ENCODE measurements at places on chromosomes 6 and 20.

- H3K4me3 ChIP-seq = no peak overlapping the region
- no peaks in the 10 kb centered on the region for H3K27me3 ChIP-seq
- H3K4me1 ChIP-seq = no peaks in the 10 kb centered on the region
- DNase-seq = no peak
Observed at GRCh38 chr20:16272780-16273360, 300.4 kb downstream of the KIF16B start.

DNA sequence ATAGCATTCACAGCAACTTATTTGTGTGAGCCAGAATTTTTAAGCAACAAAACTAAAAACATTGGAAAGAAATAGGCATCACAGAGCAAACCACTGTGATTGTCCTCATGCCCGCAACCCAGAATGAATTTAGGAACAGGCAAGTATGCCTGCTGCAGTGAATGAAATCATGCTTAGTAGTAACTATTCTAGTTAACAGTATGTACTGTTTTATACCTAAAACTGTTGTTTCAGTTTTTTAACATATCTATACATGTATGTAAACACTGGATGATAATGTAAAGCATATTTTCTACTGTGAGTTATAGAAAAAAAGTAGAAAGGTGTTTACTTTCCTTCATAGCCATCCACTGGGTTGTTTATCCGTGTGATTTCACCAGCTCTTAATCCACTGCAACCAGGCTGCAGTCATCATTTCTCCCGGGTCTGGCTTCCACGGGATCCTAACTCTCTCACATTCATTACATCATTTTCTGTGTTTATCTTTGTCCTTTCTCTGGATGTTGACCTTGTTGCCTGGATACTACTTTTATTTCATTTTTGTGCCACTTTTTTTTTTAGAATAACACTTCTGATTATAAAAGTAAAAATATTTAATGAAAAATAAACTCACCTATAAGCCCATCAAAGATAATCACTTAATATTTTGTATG is 3.6 kb upstream of the ARFGEF3 start:
- no peaks in the 10 kb centered on the region for H3K27me3 ChIP-seq
- H3K36me3 ChIP-seq = no peaks in the 10 kb centered on the region
- DNase-seq = no peak
- H3K4me3 ChIP-seq = no peak overlapping the region
- H3K27ac ChIP-seq = no peak overlapping the region

- H3K27ac ChIP-seq = no peak overlapping the region
- no peak for DNase-seq
- H3K27me3 ChIP-seq = peaks cover 52% of the 10 kb centered on the region
- no peaks in the 10 kb centered on the region for H3K36me3 ChIP-seq
- H3K4me1 ChIP-seq = peaks cover 22% of the 10 kb centered on the region
- no peak overlapping the region for H3K4me3 ChIP-seq
Observed at GRCh38 chr6:43829470-43829869, 59.5 kb downstream of the VEGFA start.

GRCh38 chr6:21556511-21556910 is 37.0 kb upstream of the SOX4 start:
- no peaks in the 10 kb centered on the region for H3K36me3 ChIP-seq
- H3K27me3 ChIP-seq = no peaks in the 10 kb centered on the region
- H3K4me1 ChIP-seq = no peaks in the 10 kb centered on the region
- H3K4me3 ChIP-seq = no peak overlapping the region
- H3K27ac ChIP-seq = no peak overlapping the region

DNA sequence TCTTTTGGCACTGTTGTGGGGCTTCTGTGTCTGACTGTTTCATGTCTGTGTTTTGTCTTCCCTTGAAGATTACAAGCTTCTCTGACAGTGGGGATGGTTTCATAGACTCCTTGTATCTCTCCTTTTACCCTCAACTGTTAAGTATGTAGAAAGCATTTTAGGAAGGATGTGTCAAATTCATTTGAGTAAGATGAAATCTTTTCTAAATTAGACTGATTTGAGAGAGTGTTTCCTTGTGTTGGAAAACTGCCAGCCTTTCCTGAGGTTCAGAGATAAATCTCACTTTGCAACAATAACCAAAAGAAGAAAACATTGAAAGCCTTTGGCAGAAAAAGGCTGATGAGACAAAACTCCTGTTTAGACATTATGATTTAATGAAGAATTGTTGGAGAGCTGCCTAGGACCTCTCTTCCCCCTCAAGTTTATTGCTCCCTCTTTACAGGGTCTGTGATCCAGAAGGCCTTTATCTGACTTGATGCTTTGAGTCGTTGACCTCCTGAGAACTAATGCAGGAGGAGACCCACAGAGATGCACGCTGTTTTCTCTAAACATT is 68.3 kb downstream of the ANKS1A start:
- peaks cover 8% of the 10 kb centered on the region for H3K4me1 ChIP-seq
- no peak overlapping the region for H3K4me3 ChIP-seq
- H3K27ac ChIP-seq = no peak overlapping the region
- H3K27me3 ChIP-seq = no peaks in the 10 kb centered on the region
- DNase-seq = no peak

GRCh38 chr20:42754706-42755105 is 435.0 kb downstream of the PTPRT start:
- H3K27me3 ChIP-seq = no peaks in the 10 kb centered on the region
- DNase-seq = no peak
- no peaks in the 10 kb centered on the region for H3K4me1 ChIP-seq
- no peak overlapping the region for H3K4me3 ChIP-seq
- H3K27ac ChIP-seq = no peak overlapping the region
- no peaks in the 10 kb centered on the region for H3K36me3 ChIP-seq

DNA sequence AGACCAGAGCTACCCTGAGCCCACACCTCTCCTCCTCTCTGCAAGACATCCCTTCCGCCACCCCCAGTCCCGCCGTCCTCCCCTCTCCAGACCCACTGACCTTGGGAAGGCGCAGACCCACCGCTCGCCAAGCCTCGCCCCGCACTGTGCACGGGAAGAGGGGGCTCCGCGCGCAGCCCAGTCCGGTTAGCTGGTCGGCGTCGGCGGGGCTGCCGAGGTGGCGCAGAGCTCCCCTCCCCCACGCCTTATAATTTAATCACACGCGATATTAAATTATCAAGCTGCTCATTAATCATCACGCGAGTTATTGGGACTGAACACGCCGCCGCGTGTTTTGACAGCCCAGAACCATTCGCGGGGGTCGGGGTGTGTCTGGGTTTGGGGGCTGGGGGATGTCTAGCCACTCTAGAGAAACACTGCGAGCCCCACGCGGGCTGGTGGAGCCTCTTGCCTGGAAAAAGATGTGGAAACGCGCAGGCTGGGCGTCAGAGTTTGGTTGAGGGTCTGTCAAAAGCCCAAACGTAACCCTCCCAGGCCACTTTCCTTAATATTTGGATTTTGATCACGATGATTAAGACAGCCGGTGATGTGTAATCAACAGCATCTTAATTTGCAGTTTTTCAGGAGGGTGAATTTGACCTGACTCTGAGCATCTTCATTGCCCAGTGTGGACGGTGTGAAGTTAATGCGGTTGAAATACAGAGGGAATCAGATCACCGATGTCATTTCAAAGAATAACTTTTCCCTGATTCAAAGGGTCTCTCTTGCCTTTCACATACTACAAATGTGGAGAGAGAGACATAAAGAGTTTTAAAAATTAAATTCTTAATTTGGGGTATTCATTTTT is at the start of gene LINC00237:
Gene LINC00237, minus strand, starts transcription at position 188 of the 847 bp plus-strand sequence.
- no peak within 1 kb of the TSS for H3K27ac ChIP-seq
- H3K36me3 ChIP-seq = no peaks in the 10 kb centered on the region
- no peak for DNase-seq
- peaks cover 10% of the 10 kb centered on the region for H3K4me1 ChIP-seq
- H3K4me3 ChIP-seq = no peak within 1 kb of the TSS

DNA sequence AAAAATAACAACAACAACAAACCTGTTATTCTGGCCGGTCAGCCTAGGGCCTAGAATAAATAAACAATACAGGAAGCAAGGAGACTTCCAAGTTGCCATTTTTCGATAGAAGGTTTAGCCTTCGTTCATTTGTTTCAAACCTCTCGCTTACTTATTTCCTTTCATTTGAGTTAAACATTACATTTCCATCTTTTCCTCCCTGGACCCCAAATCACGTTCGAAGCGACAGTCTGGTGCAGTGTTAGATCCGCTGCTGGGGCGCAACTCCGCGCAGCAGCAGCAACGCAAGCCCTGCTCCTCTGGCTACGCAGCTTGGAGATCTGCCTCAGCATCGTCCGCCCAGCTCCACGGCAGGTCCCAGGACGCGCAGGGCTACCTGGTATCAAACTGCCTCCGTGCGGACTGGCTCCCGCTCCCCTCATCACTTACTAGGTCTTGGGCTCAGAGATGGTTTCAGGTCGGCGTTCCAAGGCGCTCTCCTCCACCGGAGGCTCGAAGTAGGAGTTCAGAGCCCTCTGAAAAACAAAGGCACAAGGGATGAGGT is 530 bp downstream of the TDP2 start:
- peaks cover 44% of the 10 kb centered on the region for H3K36me3 ChIP-seq
- H3K4me1 ChIP-seq = peaks cover 10% of the 10 kb centered on the region
- no peaks in the 10 kb centered on the region for H3K27me3 ChIP-seq
- peak; percentile 24 for DNase-seq

GRCh38 chr20:14712302-14712739 is 374.9 kb upstream of the FLRT3 start:
- peaks cover 22% of the 10 kb centered on the region for H3K4me1 ChIP-seq
- DNase-seq = peak; percentile 15
- no peaks in the 10 kb centered on the region for H3K27me3 ChIP-seq

DNA sequence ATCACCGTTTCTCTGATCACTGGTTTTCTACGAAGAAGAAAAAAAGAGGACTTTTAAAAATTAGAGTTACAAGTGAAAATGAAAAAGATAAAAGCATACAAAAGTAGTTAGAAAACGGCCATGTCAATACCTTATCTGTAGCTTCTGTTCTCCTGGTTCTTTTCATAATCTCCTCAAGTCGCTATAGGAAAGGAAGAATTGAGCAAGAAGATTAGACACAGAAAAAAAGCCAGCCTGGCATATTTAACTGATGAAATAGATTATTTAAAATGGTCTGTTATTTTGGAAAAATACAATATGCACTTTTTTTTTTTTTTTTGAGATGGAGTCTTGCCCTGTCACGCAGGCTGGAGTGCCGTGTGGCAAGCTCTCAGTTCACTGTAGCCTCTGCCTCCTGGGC is 70.2 kb upstream of the BCLAF1 start:
- no peak for DNase-seq
- H3K4me1 ChIP-seq = no peaks in the 10 kb centered on the region
- H3K36me3 ChIP-seq = peaks cover 3% of the 10 kb centered on the region
- H3K27me3 ChIP-seq = no peaks in the 10 kb centered on the region
- no peak overlapping the region for H3K4me3 ChIP-seq
- no peak overlapping the region for H3K27ac ChIP-seq

- H3K4me1 ChIP-seq = no peaks in the 10 kb centered on the region
- H3K36me3 ChIP-seq = peaks cover 2% of the 10 kb centered on the region
- DNase-seq = no peak
- no peak overlapping the region for H3K27ac ChIP-seq
Observed at GRCh38 chr6:144475411-144475810, 190.3 kb downstream of the UTRN start.

DNA sequence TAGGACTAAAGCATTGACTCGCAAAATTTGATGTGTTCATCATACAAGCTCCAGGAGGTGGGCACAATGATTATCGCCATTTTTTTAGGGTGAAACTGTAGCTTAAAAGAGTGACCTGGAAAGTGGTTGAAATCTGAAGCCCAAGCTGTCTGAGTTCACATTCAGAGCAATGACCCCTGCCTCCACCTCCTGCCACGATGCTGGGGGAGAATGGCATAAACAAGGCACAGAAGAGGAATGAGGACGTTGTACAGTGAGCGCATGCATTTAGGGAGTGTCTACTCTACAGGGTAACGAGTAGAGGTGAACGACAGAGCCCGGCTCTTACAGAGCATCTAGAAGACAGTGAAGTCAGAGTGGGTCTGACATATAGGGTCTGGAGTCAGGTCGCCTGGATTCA is 37.2 kb downstream of the CNKSR3 start:
- H3K4me3 ChIP-seq = no peak overlapping the region
- H3K27me3 ChIP-seq = no peaks in the 10 kb centered on the region
- no peak overlapping the region for H3K27ac ChIP-seq
- H3K4me1 ChIP-seq = peaks cover 7% of the 10 kb centered on the region

DNA sequence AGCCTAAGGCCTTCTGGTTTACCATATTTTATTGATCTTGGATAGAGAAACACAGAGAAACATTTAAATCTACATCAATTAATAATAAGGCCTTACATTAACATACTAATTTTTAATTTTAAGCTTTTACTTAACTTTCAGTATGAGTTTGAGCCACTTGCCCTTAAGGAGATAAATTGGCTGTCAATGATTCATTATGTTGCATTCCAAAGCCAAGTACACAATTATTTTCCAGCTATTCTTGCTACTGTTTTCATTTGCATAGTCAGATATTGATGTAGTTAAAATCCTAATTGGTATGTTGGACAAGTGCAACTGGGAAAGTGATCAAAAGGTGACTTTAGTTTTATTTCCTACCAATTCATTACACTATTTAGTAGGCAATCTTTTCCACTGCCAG is 58.2 kb downstream of the MOCS1 start:
- no peaks in the 10 kb centered on the region for H3K27me3 ChIP-seq
- no peaks in the 10 kb centered on the region for H3K36me3 ChIP-seq
- H3K4me3 ChIP-seq = no peak overlapping the region
- no peak overlapping the region for H3K27ac ChIP-seq
- no peak for DNase-seq

DNA sequence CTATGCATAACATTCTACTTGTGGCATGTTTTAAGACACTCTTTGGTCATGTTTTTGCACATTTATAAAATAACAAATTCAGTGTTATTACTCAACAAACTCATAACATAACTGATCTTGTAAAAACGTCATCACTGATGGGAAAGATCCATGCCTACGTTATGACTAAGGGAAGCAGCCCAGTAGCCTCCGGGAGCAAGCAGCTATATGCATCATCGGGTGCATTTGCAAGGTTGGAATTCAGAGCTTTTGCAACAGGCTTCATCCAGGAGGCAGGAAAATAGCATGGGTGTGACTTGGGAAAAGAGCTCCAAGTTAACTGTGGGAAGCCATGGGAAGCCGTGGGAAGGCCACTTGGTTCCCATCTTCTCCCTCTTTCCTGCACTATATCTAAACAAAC is 271.6 kb upstream of the SGK1 start:
- H3K4me1 ChIP-seq = no peaks in the 10 kb centered on the region
- DNase-seq = no peak
- H3K27ac ChIP-seq = no peak overlapping the region
- H3K36me3 ChIP-seq = no peaks in the 10 kb centered on the region
- no peak overlapping the region for H3K4me3 ChIP-seq
